Colonic mucosa (tissue), 4 donors: ENCODE measurements at places on chromosomes 11 and 22. TPM values are rescaled to one million over a fixed set of nuclear protein-coding genes. Genes with fewer than 3 reads are reported as not detected.

DNA sequence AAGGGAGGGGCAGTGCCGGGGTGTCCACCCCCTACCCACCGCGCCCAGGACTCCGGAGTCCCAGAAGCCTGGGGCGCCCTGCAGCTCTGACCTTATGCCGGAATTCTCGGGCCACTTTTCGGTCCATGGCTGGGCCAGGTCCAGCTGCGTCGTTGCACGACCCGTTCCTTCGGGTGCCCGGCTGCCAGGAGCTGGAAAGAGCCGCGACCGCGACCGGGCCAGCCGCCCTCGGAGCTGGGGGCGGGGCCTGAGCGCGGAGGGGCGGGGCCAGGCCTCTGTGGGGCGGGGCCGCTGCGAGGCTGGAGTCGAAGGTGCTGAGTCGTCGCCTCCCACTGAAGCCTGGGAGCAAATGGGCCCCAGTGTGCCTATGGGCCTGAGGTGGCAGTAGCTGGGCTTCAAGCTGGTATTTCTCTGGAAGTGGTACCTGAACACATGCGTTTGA is at the start of gene USH1C:
USH1C (minus strand) TSS at position 236 of the 442 bp plus-strand sequence; CDS start at position 127, 109 bp downstream.
- DNase-seq: peak; percentile 83

DNA sequence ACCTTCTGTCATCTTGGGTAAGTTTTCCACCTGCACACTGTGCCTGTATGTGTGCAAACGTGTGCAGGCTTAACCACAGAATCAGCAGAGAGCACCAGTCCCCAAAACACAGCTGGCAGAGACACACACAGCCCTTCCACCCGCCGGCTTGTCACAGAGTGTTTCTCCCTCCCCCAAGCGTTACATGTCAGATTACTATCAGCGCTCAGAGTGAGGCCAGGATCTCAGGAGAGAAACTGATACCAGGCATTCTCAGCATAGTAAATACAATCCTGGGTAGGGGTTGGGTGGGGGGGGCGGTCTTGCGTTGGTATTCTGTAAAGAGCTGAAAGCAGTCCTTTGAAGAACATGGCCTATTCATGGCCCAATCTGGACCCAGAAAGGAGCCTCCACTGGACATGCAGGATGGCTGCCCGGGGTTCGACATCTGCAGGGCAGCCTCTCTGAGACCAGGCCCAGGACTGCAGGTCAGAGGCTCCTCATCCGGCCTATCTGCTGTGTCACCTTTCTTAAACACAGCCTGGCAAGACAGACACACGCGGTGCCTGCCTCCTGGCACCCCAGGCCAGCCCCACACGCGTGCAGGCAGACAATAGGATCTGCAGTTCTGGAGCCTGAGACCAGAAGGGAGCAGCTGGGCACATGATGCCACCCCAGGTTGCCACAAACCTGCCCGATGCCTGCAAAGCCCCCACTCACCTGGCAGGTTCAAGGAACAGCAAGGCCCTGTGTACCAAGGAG is 1.7 kb downstream of the OSBPL5 start:
- no peak for DNase-seq

GRCh38 chr11:93653080-93653479 is 8.4 kb upstream of the CEP295 start:
- no peak for DNase-seq

DNA sequence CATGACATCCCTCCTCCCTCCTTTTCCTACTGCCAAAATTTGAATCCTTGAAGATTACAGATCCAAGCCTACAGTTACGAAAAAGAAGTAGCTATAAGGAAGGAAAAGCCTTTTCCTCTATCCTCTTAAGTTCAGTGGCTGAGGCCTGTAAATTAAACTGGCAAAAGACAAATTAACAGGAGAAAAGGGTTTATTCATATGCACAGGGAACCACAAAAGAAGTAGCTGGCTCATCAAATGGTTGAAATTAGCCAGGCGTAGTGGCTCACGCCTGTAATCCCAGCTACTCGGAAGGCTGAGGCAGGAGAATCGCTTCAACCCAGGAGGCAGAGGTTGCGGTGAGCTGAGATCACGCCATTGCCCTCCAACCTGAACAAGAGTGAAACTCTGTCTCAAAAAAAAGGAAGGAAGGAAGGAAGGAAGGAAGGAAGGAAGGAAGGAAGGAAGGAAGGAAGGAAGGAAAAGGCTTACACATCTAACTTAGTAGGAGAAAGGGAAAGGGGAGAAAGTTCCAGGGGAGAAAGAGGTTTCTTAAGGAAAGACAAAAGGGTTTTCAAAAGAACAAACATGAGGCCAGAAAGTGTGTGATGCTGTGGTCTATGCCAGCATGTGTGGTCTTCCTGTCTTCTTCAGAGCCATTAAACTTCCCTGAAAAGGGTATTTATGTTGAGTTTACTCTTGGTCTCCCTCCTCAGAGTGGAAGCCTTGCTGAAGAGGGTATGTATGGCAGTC is 5.1 kb upstream of the SMPD1 start:
- no peak for DNase-seq

DNA sequence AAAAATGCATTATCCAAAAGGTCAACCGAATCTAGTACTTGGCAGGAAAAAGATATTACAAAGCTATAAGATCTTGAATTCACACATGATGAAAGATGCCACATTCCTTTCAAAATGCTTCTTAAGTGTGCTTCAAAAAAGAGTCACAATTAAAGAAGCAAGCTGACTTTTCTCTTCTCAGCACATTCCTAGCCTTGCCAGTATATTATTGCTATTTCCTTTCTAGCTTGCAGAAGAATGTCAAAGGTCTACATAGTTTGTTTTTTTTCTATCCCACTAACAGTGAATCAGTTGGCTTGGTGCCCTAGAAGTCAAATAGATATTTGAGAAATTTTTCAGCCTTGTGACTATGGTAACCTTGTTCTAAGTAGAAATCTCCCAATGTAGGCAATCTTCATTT is 56.8 kb downstream of the GUCY1A2 start:
- DNase-seq: no peak

The FAM83F gene
- 40.6 TPM for total RNA-seq

The CRACR2B gene
- total RNA-seq: 97.3 TPM
